ENCODE measurements at places on chromosomes 12 and 14.

DNA sequence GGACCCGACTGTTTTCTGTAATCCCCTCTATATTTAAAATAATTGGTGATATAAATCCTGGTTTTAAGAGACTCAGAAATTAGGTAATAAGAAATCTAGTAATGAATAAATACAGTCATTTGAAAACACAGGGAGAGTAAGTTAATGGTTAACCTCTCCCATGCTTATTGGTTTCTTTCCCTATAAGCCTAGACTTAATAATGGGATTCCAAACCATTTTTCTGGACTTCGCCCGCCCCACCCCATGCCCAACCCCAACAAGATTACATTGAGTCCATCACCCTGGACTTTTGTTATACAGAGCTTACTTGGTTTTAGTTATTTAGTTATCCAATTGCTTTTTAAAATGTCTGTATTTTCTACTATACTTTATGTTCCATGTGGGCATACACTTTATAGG, 98.7 kb downstream of the WIF1 start:
- no peak for DNase-seq

DNA sequence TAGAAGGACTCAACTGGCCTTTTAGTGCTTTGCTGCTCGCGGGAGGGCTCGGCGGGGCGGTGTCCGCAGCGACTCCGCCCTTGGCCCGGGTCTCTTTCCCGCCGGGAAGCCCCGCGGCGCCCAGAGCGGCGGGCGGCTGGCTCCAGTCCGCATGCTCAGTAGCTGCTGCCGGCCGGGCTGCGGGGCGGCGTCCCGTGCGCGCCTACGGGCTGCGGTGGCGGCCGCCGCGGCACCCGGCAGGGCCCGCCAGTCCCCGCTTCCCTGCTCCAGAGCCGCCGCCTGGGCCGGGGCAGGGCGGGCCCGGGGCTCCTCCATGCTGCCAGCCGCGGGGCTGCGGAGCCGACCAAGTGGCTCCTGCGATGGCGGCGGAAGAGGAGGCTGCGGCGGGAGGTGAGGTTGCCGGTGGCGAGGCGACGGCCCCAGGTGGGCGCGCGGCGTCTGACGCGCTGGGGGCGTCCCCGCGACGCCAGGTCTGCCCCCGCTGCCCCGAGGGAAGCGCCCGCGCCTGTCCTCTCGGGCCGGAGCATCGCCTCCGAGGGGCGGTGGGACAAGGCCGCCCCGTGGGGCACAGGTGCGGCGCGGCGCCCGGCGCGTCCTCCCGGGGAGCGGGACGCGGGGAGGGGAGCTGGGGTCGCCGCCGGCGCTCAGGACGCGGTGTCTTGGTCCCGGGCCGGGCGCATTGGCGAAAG, at the start of gene BMAL2:
Gene BMAL2, plus strand, starts transcription at position 123 of the 689 bp plus-strand sequence. Its CDS starts 237 bp downstream, at position 360.
- peak; percentile 77 for DNase-seq

- DNase-seq, result no peak
These were observed 121.2 kb downstream of the CACNA1C start for GRCh38 chr12:2173971-2174370.

- no peak for DNase-seq
These were observed 15.7 kb downstream of the MYRFL start for GRCh38 chr12:69840727-69841126.

- DNase-seq, result peak; percentile 12
These were observed 4.3 kb downstream of the OR4E1 start for GRCh38 chr14:21669284-21669683.

- no peak for DNase-seq
These were observed 782.9 kb downstream of the BCL11B start for GRCh38 chr14:98489115-98489514.

GRCh38 chr12:46049665-46050064, 59.3 kb upstream of the SCAF11 start:
- DNase-seq, result no peak

- no peak for DNase-seq
These were observed 34.2 kb downstream of the PTPRB start for GRCh38 chr12:70603044-70603443.

Data from HuH-7 (cell line).